ENCODE measurements at places on chromosomes 12 and 14.

GRCh38 chr12:2759733-2760132 lies 35.0 kb upstream of the FKBP4 start:
- no peak for DNase-seq

DNA sequence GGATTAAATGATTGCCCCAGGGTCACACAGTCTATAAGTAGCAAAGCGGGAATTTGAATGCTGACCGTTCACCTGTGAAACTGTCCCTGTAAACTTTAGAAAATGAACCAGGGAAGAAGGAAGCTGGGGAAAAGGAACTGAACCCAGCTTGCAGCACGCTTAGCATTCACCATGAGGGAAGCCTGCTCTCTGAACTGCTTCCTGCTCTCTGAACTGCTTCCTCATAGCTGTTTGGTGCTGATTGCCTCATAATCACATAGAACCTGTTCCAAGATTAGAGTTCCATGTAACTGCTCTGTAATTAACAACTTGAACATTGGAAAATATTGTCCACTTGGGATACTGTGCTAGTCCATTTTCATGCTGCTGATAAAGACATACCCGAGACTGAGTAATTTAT lies 1504.8 kb upstream of the TMEM132C start:
- no peak for DNase-seq

GRCh38 chr14:76868454-76869170 lies 42.4 kb downstream of the LRRC74A start:
- no peak for DNase-seq

DNA sequence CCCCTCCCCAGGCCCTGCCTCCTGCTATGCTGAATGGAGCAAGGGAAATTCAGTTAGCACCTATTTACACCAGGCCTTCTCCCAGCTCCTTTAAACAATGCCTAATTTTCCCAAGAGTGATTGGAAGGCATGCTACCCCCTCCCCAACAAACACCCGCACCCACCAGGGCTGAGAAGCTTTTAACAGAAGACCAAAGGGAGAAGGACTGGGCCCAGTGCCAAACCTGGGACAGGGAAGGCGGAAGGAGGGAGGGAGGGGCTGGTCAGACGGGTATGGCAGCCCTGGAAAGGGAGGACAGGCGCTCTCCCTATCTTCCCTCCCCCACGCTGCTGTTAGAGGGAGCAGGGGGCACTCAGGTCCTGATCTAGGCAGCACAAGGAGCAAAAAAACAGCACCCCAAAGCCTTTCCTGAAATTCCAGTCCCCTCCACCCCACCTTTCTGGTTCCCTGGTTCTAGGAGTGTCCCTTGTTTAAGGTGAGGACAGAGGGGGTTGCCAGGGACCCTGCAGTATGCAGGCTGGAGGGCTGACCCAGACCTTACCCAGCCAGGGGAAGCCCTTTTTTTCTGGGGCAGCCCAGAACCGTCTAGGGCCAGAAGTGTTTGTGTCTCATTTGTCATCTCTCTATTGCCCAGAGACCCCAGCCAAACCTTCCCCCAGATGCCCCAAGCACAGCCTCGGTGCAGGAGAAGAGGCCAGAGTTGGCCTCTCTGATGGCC lies 2.4 kb upstream of the KRT8 start:
- DNase-seq = no peak

DNA sequence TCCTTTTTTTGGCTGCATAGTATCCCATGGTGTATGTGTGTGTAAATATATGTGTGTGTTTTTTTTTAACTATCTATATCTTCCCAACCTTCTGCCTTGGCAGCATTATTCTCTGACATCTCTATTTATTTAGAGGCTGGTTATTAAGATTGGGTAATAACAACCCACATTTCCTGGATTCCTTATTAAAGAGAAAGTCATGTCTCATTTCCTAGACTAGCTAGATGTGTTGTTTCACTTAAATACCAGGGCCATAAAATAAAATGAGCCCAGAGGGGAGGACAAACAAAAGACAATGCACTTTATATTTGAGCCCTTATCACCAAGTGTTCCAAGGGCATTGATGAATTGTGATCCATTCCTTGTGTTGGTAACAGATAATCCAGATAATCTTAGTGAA lies 169.1 kb downstream of the SLC5A8 start:
- no peak for DNase-seq

DNA sequence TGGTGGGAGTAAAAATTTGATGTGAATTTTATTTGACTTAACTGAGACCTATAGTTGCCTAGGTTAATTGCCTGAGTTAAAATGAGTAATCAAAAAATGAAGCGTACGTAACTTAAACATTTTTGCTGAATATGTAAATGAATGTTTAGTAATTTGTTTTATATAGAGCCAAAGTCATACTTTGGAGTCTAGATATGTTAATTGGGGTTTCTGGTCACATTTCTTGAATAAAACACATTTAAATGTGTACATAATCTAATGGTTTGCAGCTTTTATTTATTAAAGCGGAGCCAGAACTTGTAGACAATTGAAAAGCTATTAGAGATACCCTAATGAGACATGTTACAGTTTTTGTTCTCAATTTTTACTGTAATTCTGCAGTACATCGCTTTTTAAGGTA lies 71.2 kb downstream of the AEBP2 start:
- no peak for DNase-seq

- DNase-seq = no peak
These were observed 16.4 kb downstream of the IPO8 start for GRCh38 chr12:30679241-30679640.

- DNase-seq = no peak
These were observed 2.9 kb downstream of the SLC24A4 start for GRCh38 chr14:92325835-92326234.

DNA sequence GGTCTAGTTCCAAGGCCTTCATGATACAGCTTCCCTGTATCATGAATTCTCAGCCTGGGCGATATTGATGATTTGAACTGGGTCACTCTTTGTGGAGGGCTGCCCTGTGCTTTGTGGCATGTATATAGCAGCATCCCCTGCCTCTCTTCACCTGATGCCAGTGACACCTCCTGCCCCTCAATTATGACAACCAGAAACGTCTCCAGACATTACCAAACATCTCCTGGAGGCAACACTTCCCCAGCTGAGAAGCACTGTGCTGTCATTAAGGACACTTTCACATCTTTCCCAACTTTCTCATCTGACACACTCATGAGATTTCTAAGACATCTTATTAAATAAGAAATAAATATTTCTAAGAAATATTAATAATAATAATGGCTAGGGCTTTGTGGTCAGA lies 315.3 kb downstream of the BCL11B start:
- no peak for DNase-seq

GRCh38 chr12:31387466-31387865 lies 61.5 kb upstream of the SINHCAF start:
- no peak for DNase-seq

DNA sequence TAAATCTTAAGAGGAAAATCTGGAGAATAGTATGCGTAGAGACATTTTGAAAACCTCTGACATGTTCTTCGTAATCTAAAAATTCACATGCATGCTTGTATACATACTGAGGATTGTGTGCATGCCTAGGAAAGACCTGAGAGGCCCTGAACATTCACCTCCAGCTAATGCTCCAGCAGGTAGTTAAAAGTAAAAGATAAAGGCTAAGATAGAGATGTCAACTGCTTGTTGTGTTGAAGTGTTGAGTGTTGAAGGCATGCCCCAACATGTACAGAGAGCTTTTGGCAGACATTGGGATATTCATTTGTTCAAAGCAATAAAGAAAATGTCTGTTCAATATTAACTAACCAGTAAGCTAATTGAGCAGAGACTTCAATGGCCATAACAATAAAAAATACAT lies 118.6 kb upstream of the SYT1 start:
- no peak for DNase-seq

- DNase-seq = no peak
These were observed 23.1 kb upstream of the STK38L start for GRCh38 chr12:27220988-27221345.

Measured in stimulated activated CD8-positive, alpha-beta memory T cell treated with anti-CD3 and anti-CD28 coated beads, Interleukin-15, amount 100 ng/mL, for 24 hours (primary cell).